ENCODE measurements at places on chromosomes 4 and X.
A peak's percentile ranks its signal among the peaks of the same experiment; 100 is the strongest.

GRCh38 chr4:39655876-39656275 lies 17.2 kb upstream of the SMIM14 start:
- DNase-seq = no peak
- no peaks in the 10 kb centered on the region for H3K4me1 ChIP-seq
- H3K27me3 ChIP-seq = no peaks in the 10 kb centered on the region
- H3K27ac ChIP-seq = no peak overlapping the region
- H3K4me3 ChIP-seq = no peak overlapping the region

GRCh38 chrX:42398967-42399631 lies 378.9 kb downstream of the PPP1R2C start:
- H3K36me3 ChIP-seq = no peaks in the 10 kb centered on the region
- H3K27ac ChIP-seq = peak overlapping the region; percentile 42
- peaks cover 4% of the 10 kb centered on the region for H3K4me1 ChIP-seq
- no peak overlapping the region for H3K4me3 ChIP-seq
- H3K27me3 ChIP-seq = no peaks in the 10 kb centered on the region
- peak; percentile 32 for DNase-seq

GRCh38 chrX:74049126-74049525 lies 254.9 kb upstream of the ZCCHC13 start:
- no peaks in the 10 kb centered on the region for H3K36me3 ChIP-seq
- H3K4me3 ChIP-seq = no peak overlapping the region
- DNase-seq = no peak
- no peaks in the 10 kb centered on the region for H3K4me1 ChIP-seq
- H3K27ac ChIP-seq = no peak overlapping the region

- no peaks in the 10 kb centered on the region for H3K4me1 ChIP-seq
- H3K36me3 ChIP-seq = no peaks in the 10 kb centered on the region
- H3K27ac ChIP-seq = no peak overlapping the region
- H3K4me3 ChIP-seq = no peak overlapping the region
- H3K27me3 ChIP-seq = no peaks in the 10 kb centered on the region
Observed at GRCh38 chrX:109855501-109855900, 122.4 kb upstream of the ACSL4 start.

GRCh38 chr4:124710015-124710741 lies 2.4 kb downstream of the ANKRD50 start:
- peaks cover 12% of the 10 kb centered on the region for H3K4me1 ChIP-seq
- H3K4me3 ChIP-seq = no peak overlapping the region
- DNase-seq = no peak
- no peak overlapping the region for H3K27ac ChIP-seq
- H3K36me3 ChIP-seq = no peaks in the 10 kb centered on the region

DNA sequence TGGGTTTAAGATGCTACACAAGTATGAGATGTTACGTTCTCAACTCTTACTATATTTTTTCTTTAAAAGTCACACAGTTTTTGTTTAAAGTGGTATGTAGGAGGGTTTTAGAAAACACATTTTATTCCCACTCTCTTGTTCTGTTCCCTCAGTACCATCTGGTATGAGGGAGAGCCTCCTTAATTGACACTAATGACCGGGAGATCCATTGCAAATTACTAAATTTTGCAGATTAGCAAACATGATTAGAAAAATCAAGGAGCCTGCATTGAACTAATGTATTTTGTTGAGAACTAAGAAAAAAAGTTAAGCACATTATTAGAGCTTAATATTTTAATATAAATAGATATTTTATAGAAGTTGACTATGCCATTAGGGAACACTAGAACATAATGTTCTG lies 87.3 kb upstream of the UNC5C start:
- no peak overlapping the region for H3K27ac ChIP-seq
- no peak for DNase-seq
- H3K27me3 ChIP-seq = no peaks in the 10 kb centered on the region
- H3K4me3 ChIP-seq = no peak overlapping the region
- no peaks in the 10 kb centered on the region for H3K4me1 ChIP-seq
- no peaks in the 10 kb centered on the region for H3K36me3 ChIP-seq

- no peak overlapping the region for H3K27ac ChIP-seq
- H3K4me3 ChIP-seq = no peak overlapping the region
- DNase-seq = no peak
- H3K27me3 ChIP-seq = no peaks in the 10 kb centered on the region
Observed at GRCh38 chr4:112170451-112170993, 25.3 kb downstream of the FAM241A start.

GRCh38 chr4:186248643-186249042 lies 17.3 kb upstream of the F11 start:
- H3K27me3 ChIP-seq = no peaks in the 10 kb centered on the region
- no peak overlapping the region for H3K4me3 ChIP-seq

DNA sequence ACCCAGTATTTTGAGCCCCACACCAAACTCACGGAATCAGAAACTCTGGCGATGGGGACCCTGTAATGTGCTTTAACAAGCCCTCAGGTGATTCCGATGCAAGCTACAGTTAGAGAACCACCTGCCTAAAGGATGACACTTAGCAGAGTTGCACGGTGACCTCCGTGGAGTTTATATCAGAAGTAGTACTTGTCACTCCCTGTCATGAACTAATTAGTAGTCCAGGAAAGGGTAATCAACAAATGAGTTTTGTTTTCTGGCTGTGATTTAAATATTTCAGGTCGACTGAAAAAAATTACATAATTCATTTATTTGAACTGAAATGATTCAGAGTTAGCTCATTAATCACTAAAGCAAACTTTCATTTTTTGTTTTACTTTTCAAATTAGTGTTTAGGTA lies 56.4 kb downstream of the TMA16 start:
- DNase-seq = no peak
- H3K4me1 ChIP-seq = no peaks in the 10 kb centered on the region
- no peaks in the 10 kb centered on the region for H3K36me3 ChIP-seq
- H3K27ac ChIP-seq = no peak overlapping the region
- H3K4me3 ChIP-seq = no peak overlapping the region

DNA sequence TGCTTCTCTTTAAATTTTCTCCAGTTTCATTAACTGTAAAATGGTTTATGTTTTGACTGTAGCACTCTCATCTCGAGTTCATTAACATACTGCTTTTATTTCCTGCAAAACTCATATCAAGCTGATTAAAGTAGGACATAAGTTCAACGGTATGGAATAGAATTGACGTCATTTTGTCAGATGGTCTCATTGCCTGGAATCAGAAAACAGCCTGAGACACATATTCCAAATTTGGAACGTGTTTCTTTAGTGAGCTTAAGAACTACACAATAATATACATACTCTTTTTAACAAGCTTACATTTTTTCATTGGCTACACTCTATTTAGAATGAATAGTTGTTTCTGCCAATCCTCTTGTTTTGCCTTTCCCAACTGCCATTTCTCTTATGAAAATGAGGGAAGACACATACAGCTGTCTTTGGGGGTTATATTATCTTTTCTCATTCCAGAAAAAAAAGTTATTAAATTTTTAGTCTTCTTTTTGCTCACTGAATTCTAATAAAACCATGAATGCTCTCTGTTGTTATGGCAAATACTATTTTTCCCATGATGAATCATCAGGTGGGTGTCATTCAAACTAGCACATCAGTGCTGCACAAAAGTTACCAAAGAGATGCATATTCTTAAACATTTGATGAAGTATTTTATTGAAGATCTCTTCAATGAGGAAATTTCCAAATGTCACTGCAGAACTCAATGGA lies 162.8 kb downstream of the GABRB1 start:
- H3K36me3 ChIP-seq = no peaks in the 10 kb centered on the region
- H3K4me3 ChIP-seq = no peak overlapping the region
- H3K4me1 ChIP-seq = no peaks in the 10 kb centered on the region
- DNase-seq = no peak
- no peaks in the 10 kb centered on the region for H3K27me3 ChIP-seq
- no peak overlapping the region for H3K27ac ChIP-seq

DNA sequence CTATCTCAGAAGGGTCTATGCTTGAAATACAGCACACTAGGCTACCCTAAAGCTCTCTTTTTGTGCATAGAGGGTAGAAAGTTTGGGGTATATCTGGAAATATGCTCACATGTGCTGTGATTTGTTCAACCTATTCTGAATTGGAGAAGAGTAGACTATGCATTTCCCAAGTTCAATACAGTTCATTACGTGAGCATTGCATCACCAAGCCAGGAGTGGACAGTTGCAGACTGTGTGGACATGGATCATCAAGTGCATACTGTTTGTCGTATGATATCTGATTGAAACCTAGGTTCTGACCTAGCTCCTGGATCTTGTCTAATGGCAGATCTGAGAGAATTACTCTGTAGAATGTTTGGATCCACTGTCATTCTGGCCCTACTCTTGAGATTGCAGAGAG lies 161.1 kb downstream of the FRAS1 start:
- no peak overlapping the region for H3K4me3 ChIP-seq
- no peak overlapping the region for H3K27ac ChIP-seq
- no peaks in the 10 kb centered on the region for H3K4me1 ChIP-seq
- H3K27me3 ChIP-seq = no peaks in the 10 kb centered on the region

DNA sequence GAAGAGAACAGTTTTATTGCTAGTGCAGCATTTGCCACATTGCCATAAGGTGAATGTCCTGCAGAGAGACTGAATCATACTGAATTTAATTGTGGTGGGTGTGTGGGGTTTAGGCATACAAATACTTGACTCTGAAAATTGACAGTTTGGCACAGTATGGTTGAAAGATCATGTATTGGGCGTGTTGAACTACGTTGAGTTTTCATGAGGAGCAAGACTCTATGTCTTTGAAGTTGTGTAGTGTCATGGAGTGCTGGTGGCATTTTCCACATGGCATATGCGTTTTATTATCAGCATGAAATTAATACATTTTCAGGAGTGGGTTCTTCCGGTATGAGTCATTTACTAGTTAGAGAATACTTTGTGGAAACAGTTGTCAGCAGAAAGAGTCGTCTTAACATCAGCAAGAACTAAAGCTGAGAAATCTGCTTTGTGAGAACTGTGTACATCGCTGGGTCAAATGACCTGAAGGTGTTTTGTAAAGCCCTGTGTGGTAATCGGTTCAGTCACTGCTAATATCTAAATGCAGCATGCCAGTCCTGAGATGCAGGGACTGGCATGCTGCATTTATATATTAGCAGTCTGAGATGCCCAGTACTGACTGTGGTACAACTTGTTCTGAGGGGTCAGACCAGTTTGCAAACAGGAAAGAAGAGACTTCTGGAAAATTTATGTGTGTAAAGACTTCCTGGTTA lies 50.3 kb downstream of the ARHGAP10 start:
- no peaks in the 10 kb centered on the region for H3K36me3 ChIP-seq
- H3K27me3 ChIP-seq = no peaks in the 10 kb centered on the region
- H3K4me1 ChIP-seq = peaks cover 12% of the 10 kb centered on the region
- DNase-seq = no peak

GRCh38 chr4:120948382-120948781 lies 25.9 kb upstream of the PRDM5 start:
- H3K27me3 ChIP-seq = no peaks in the 10 kb centered on the region
- no peak overlapping the region for H3K4me3 ChIP-seq
- no peaks in the 10 kb centered on the region for H3K36me3 ChIP-seq
- H3K27ac ChIP-seq = no peak overlapping the region
- H3K4me1 ChIP-seq = no peaks in the 10 kb centered on the region

GRCh38 chr4:98601708-98602107 lies 56.7 kb downstream of the TSPAN5 start:
- peaks cover 5% of the 10 kb centered on the region for H3K4me1 ChIP-seq
- no peak for DNase-seq
- no peaks in the 10 kb centered on the region for H3K36me3 ChIP-seq

DNA sequence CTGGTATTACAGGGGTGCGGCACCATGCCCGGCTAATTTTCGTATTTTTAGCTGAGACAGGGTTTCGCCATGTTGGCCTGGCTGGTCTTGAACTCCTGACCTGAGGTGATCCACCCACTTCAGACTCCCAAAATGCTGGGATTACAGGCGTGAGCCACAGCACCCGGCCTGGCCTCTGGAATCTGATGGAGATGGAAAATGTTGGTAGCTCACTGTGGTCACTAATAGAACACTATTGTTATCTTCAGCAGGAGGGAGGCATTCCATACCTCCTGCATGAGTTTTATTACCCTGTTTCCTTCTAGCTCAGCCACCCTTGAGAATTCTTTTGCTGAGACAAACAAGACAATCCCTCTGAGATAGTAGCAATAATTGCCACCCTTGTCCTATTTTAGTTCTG lies 105.0 kb downstream of the SHROOM3 start:
- H3K36me3 ChIP-seq = no peaks in the 10 kb centered on the region
- no peak overlapping the region for H3K27ac ChIP-seq
- no peak for DNase-seq
- no peaks in the 10 kb centered on the region for H3K4me1 ChIP-seq
- H3K27me3 ChIP-seq = no peaks in the 10 kb centered on the region
- H3K4me3 ChIP-seq = no peak overlapping the region

- no peak overlapping the region for H3K27ac ChIP-seq
- no peaks in the 10 kb centered on the region for H3K36me3 ChIP-seq
- H3K4me3 ChIP-seq = no peak overlapping the region
- no peaks in the 10 kb centered on the region for H3K27me3 ChIP-seq
- no peaks in the 10 kb centered on the region for H3K4me1 ChIP-seq
- DNase-seq = no peak
Observed at GRCh38 chrX:8346060-8346459, 118.6 kb upstream of the VCX3B start.

GRCh38 chr4:148089624-148090023 lies 352.6 kb downstream of the NR3C2 start:
- H3K4me1 ChIP-seq = no peaks in the 10 kb centered on the region
- H3K4me3 ChIP-seq = no peak overlapping the region
- DNase-seq = no peak
- no peaks in the 10 kb centered on the region for H3K27me3 ChIP-seq

DNA sequence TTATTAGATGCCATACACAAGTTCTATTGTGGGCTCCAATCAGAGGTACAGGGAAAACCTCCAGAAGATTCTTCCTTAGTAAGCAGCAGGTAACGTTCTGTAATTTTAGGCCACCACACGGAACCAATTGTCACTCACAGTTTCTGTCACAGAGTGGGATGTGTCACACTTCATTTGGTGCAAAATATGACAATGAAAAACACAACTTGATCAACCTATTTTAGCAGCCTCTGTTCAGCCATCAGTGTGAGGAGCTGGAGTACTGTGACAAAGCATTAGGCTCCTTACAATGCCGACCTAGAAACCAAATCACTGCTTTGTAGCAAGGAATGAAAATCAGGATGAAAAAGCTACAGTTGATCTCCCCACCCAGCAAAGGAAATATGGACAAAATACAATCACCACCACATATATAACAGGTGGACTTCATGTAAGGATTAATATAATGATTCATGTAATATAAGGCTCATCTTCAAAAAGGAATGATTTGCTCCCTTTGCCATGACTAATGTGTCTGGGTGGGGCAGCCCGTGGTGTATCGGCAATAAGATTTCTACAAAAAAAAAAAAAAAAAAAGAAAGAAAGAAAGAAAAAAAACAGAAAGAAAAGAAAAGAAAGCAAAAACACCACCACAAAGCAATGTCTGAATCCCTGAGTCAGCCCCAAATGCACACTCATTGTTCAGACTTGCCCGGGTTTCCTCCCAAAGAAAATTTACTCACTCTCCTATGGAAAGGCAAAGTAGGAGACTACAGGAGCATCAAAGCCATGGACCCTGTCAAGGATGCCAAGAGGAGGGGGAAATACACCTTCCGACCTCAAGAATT lies 36.0 kb downstream of the SLC9A7 start:
- H3K27me3 ChIP-seq = no peaks in the 10 kb centered on the region
- no peaks in the 10 kb centered on the region for H3K36me3 ChIP-seq
- no peak overlapping the region for H3K4me3 ChIP-seq
- H3K4me1 ChIP-seq = no peaks in the 10 kb centered on the region

All from thymus (tissue), 14 donors.